AG04450 (cell line): ENCODE measurements at places on chromosomes 4 and X.

GRCh38 chr4:83255584-83255983 is 29.0 kb downstream of the COQ2 start:
- DNase-seq = no peak

GRCh38 chr4:4182835-4183568 is 43.7 kb downstream of the OTOP1 start:
- no peak for DNase-seq

- no peak for DNase-seq
These were observed 47.8 kb upstream of the LGI2 start for GRCh38 chr4:25078523-25078922.

DNA sequence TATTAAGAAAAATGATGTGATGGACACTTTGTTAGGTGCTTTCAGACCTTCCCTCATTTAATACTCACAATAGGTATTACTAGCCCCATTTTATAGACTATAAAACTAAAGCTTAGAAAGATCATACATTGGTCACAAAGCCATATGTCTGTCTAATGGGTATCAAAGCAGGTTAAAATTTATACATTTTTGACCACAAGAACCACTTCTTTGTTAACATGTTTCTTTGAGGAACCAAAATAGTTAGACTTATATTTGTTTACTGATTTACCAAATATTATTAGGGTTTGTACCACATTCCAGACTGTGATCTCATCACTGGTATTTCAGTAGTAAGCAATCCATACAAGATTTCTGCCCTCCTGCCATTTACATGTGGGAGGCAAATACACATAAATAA is 363.3 kb downstream of the NAF1 start:
- DNase-seq = no peak

- no peak for DNase-seq
These were observed 170.9 kb downstream of the RCHY1 start for GRCh38 chr4:75343333-75343732.

GRCh38 chr4:175394208-175394607 is 417.9 kb downstream of the GPM6A start:
- no peak for DNase-seq

DNA sequence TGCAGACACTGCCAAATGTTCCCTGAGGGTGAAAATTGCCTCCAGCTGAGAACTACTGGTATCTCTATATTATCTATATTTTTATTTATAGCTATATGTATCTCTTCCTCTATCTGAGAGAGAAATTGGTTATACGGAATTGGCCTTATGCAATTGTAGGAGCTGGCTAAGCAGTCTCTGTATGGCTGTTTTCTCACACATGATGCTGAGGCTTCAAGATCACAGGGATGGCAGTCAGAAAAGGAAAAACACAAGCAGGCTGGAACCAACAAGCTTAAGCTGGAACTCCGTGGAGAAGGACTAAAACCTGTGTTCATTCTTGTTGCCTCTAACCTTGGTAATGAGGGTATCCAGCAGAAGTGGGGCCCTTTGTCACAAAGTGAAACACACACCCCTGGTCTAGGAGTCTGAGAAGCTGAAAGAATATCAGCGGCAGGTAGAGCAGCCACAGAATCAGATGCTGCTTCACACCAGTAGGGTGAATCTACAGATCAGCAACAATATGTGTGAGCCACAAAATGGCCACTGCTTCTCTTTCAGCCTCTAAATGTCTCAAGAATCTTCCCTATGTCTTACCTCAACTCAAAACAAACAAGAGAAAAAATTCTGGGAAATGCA is 166.5 kb upstream of the PPP1R2C start:
- DNase-seq = no peak

DNA sequence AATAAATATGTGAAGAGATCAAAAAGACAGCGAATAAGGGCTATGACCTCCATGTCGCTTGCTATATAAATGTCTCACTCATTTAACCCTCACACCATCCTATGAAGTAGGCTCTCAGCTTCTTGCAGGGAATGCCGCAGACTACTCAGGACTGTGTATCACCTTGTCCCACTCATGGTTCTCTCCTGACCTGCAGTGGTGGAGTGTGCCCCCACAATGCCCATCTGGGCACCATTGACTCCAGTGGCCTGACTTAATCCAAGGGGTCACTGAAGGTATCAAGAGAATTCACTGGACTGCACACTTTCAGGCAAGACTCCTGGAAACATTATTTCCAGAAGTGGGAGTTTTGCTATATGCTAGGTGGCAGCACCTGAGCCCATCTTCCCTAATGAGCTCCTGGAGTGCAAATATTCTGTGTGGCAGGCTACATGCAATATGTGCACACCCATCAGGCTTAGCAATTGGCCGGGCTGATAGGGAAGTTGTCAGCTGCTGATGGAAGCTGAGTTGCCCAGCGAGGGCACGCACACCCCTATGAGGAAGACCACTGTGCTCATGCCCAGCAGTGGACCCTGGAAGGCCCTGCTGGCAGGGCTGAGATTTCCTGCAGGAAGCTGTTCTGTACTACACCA is 8.2 kb upstream of the EFNB1 start:
- DNase-seq = no peak

GRCh38 chrX:413322-414201 is 26.9 kb upstream of the PPP2R3B start:
- no peak for DNase-seq

GRCh38 chr4:95183656-95184408 is 364.9 kb downstream of the UNC5C start:
- DNase-seq = no peak

DNA sequence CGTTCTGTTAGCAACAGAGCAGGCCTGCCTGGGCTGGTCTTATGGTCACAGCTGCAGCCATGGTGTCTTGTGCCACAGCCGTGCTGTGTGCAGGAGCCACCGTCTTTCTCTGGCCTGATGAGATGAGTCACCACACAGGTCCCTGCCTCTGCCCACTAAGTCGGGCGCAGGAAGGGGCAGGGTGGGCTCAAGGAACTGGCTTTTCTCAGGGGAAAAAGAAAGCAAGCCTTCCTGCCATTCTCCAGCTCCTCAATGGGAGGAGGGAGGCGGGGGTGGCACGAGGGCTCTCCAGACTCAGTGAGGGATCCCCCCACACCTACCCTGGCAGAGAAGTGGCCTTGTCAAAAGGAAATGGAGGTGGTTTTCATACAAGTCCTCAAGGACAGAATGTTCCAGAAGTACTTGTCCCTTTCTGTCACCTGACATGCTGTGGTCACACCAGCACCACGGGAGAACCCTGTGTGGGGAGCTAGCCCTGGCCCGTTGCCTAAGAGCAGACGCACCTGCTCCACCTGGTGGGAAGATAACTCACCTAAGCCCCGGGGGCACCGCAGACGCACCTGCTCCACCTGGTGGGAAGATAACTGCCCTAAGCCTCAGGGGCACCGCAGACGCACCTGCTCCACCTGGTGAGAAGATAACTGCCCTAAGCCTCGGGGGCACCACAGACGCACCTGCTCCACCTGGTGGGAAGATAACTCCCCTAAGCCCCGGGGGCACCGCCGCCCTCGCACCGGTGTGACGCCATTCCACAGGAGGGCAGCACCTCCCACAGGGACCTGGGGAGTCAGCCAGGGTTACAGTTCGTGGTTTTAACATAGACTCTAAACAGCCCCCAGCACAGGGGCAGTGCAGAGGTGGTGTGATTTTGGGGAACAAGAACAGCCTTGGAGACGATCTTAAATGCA is 18.5 kb downstream of the UVSSA start:
- DNase-seq = no peak

GRCh38 chr4:60378010-60378409 is 822.1 kb upstream of the ADGRL3 start:
- DNase-seq = no peak

DNA sequence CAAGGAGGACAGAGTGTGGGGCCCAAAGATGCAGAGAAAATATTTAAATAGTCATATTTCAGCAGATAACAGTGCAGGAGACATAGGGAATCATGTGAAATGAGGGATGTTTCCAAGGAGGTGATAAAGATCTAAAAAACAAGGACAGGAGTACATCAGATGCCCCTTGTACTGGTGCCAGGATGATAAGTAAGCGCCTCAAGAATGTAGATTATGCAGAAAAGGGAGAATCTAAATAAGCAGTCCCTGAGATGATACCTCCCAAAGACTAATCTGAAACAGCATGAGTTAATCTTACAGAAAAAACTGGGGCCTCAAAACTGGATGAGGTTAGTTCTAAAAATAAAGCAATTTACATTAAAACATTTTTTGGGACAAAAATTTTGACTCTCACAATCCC is 136.1 kb upstream of the WDFY3 start:
- no peak for DNase-seq

GRCh38 chrX:95505721-95506120 is 1178.9 kb upstream of the DIAPH2 start:
- no peak for DNase-seq

GRCh38 chr4:40629401-40630334 is at the start of gene RBM47:
RBM47 (minus strand) TSS chr4:40629864; CDS start chr4:40438893, 190,971 bp downstream.
- DNase-seq = no peak

- DNase-seq = no peak
These were observed 68.9 kb upstream of the NDP start for GRCh38 chrX:44042116-44042515.

- DNase-seq = no peak
These were observed 265.5 kb downstream of the PPP3CA start for GRCh38 chr4:101081695-101082369.

DNA sequence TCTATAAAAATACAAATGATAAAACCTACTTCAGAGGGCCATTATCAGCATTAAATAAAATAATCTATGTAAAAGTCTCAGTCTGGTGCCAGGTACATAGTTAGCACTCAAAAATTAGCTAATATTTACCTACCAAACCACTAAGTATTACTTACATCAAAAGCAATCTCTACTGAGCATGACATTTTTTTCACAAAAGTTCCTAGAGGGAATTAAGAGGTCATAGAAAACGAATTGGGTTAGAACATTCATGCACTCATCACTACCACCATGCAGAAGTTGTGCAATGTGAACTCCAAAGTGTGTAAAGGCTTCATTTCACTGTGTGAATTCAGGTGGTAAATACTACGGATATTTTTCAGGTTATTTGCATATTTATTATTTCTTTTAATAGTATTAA is 209.5 kb upstream of the FGF13 start:
- DNase-seq = no peak

GRCh38 chr4:184762100-184762499 is 28.2 kb upstream of the CENPU start:
- no peak for DNase-seq

GRCh38 chr4:14769993-14770392 is 232.3 kb upstream of the CPEB2 start:
- DNase-seq = no peak

- no peak for DNase-seq
These were observed 35.5 kb upstream of the C4orf54 start for GRCh38 chr4:99693140-99693539.

- DNase-seq = peak; percentile 73
These were observed 43.3 kb upstream of the PDGFC start for GRCh38 chr4:157014621-157015591.

DNA sequence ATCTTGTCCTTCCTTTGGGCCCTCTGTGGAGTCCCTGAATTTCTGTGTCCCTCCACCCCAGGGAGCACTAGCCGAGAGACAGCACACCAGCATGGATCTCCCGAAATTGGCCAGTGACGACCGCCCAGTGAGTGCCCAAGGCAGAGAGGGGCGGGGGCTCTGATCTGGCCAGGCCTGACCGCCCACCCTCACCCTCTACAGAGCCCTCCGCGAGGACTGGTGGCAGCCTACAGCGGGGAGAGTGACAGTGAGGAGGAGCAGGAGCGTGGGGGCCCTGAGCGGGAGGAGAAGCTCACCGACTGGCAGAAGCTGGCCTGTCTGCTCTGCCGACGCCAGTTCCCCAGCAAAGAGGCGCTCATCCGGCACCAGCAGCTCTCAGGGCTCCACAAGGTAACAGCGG is 8.4 kb upstream of the UBA1 start:
- no peak for DNase-seq

DNA sequence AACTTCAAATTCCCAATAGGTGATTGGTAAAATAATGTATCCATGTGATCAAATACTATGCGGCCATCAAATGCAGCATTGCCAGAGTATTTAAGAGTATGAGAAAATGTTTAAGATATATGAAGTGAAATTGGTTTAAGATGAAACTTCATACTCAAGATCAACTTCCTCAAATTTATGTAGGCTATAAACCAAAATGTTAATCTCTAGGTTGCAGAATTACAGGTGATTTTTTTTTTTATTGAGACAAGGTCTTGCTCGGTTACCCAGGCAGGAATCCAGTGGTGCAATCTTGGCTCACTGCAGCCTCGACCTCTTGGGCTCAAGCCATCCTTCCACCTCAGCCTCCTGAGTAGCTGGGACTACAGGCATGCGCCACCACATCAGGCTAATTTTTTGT is 25.3 kb downstream of the ACSL4 start:
- DNase-seq = no peak

GRCh38 chr4:11039634-11040131 is 355.1 kb upstream of the CLNK start:
- DNase-seq = no peak

DNA sequence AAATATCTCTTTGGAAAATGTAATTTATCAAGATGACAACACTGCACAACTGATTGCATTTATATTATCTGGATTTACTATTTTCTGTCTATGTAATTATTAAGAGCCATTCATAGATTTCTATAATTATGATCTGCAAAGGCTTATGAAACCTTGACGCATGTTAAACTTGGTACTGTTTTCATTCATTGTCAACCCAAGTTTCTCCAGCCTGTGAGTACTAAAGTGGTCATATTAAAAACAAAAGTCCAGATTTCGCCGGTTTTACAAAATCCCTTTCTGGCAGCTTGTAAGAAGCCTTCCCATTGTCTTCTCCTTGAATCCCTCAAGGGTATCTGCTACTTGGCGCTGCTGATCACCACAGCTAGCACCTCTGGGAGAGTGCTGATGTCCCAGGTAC is 19.7 kb upstream of the GRPR start:
- DNase-seq = no peak
